Thoracic aorta (tissue), 2 donors: ENCODE measurements at places on chromosomes 2 and 18.

GRCh38 chr2:148209603-148210002, 188.7 kb downstream of the MBD5 start:
- DNase-seq = no peak

DNA sequence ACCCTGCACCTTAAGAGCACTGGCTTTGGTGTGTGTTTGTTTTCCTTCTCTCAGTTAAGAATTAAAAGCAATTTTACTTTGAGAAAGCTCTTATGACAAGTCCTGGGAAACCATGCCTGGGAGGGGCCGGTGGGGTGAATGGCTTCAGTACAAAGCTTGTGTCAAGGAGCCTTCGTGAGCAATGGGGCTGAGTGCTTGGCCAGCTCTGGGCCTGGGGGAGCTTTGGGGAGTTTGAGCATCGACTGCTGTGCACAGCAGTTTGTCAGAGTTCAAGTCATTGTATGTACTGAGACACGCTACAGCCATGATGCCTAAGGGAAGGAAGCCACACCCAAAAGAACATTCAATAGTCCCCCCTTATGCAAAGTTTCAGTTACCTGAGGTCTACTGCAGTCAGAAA, 75.8 kb downstream of the ARHGEF4 start:
- DNase-seq = no peak

- DNase-seq = no peak
Measured at GRCh38 chr18:57583297-57583835, 3.1 kb downstream of the FECH start.

GRCh38 chr18:62828091-62828640, 112.8 kb downstream of the PHLPP1 start:
- DNase-seq = no peak

DNA sequence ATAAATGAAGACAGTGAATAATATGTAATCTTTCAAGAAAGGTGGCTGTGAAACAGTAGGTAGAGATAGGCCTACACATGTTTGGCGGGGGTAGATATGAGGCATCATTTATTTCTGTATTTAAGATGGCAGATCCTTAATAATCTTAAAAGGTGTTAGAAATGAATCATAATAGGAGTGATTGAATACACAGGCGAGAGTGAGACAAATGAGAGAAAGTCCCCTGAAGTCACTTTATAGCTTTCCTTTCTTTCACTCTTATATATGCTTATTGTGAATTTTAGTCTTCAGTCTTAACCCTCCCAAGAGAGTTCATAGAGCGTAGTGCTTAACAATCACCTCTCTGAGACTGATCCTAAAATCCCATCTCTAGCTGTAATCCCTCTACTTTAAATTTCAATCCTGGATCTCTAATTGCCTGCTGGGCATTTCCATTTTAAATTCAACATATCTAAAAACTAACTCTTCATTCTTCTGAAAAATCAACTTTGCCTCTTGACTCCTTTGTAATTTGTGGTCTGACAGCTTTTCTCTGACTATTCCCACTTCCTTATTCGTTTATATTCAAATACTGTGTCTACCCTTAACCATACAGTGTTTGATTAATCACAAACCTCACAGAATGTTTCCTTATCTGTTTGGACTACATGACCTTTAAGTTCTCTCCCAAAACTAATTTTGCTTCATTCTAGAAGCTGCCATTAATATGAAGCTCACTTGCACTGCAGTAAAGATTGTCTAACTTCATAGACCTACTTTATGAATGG, 463.7 kb upstream of the FSIP2 start:
- DNase-seq = no peak
